ENCODE measurements at places on chromosomes 1 and 21.
A peak's percentile ranks its signal among the peaks of the same experiment; 100 is the strongest.

DNA sequence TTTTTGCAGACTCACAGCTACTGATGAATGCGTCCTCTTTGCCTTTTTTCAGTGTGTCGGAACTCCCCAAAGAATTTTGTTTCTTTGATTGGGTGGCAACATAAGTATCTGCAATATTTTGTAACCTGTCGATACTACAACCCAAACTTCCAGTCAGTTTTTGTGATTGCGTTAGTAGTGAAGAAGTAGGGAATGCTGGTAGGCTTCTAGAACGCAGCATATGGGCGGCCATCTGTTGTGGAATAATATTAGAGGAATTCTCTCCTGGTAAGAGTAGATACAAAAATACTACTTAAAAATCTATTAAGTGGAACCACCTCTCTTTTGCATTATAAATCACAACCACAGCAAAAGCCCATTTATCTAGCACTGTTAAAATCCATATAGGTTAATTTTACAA lies 107.4 kb downstream of the LYST start:
- DNase-seq: no peak

DNA sequence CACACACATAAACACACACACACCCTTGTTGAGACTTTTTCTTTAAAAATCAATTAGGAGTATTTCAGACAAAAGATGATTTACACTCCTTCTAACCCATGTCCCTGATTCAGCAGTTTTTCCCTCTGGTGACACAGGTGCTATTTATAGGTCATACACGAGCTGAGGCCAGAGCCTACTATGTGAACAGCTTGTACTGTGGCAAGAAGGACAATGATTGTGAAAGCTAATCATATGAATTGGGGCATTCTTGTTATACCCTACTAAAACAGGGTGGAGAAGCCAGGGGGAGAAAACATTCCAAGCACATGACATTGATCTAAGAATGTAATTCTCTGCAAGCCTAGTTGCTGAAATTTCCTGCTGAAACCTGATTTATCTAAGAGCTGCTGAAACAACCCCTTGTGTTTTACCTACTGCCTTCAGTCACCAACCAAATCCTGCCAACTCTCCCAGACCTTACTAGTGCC lies 60.3 kb downstream of the XCL1 start:
- DNase-seq: no peak

DNA sequence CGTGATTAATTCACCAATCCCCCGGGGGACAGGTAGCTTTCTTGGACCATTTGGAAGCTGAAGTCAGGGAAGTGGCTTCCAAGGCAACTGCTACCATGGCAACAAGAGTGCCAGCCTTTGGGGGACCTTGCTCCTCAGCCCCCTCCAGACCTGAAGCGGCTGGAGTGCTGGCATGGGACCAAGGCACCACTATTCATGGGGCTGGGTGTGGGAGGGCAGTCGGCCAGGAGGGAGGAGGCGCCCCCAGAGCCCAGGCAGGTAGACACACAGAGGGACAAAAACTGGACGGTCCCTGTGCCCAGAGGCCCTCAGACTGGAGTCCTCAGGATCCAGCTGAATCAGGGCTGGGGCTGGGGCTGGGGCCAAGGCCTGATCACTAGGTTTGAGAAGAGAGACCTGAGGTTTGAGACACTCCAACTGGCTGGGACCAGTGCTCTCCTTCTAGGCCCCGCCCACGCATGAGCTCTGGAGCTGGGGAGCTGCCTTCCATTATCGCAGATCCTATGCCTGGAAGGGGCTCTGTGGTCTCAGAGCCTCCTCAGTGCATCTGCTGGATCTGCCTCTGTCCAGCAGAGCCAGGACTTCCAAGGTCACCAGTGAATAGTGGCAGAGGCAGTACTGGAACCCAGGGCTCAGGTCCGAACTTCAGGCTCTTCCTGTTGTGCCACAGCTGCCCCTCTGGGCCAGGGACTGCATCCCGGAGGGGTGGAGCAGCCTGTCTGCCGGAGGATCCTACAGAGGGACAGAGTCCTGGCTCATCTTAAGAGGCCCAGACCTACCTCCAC lies 3.3 kb upstream of the KNCN start:
- no peak for DNase-seq

DNA sequence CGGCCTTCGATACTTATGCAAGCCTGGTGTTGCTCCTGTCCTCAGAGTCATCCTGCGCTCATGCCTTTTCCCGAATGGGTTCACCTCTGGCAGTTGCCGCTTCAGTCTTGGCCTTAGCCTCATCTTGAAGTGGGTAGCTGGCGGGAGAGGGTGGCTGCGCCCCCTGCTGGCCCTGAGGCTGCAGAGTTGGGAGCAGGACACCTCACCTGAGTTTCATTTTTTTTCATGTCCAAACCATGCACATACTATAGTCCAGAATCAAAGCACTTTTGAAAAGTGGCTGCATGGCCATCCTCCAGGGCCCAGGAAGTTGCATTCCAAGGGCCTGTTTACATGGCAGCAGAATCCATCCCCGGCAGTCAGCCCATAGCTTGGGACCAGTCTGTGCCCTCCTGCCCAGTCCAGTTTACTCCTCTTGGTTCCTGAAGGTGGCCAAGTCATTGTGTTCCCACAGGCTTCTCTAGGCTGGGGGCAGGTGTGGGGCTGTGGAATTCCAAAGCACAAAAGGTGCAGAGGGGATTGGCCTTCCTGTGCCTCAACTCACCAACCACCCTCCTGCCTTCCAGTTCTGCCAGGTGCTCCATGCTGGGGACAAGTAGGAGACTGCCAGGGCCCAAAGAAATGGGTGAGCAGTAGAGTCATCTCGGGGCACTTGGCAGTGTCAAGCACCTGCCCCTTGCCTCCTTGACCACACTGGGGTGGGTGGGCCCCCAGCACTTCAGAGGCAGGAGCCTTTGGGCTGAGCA lies 44.0 kb downstream of the YARS1 start:
- peak; percentile 58 for DNase-seq

DNA sequence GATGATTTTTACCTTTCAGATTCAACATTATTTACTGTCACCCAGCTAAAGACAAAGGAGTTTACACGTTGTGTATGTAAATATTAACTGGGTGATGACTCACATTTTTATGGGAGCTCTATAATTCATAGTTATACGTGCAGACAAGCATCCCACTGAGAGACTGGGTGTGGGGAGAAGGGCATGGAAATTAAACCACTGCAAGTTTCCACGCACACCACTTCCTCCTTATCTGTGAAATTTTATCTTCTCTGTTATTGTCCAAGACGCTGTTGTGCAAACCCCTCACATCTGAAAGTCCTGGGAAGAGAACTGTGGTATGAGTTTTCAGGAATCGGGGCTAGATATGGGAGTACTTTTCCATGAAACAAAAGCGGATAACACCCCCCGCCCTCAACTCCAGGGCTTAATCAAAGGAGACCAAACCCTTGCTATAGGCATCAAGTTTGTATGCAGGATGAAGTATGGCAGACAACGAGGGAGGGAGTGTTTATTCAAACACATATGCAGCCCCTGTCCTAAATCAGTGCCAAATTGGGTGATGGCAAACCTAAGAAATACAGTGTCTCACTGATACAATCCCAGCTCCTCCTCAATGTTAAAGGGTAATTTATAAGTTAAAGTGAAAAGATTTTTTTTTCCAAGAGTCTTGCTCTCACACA lies 23.3 kb upstream of the DPT start:
- no peak for DNase-seq

DNA sequence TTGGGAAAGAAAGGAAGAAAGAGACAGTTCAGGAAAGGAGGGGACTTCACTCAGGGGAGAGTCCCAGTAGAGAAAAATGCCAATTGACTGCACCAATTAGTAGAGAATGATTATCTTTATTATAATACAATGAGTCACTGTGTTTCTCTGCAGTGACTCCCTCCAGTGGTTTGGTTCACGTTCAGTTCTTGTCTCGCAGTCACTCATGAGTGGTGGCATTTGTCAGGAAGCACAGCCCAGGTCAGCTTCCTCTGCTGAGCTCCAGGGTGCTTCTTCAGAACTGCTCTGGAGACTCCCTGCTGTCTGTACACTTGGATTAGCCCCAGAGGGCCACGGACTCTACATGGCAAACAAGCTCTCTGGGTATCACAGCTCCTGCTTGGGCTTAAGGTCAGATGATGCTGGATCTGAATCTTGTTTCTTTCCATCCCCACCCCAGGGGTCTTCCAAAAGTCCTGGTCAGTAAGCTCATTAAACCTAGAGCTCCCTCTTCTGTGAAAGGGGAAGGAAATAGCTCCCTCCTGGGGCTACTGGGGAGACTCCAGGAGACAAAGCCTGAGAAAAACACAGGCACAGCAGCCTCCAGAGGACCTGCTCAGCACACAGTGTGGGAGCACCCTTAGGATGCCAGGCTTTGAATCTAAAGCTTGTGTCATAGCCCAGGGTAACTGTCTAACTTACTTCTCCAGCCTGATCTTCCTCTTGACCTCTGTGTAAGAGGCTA lies 619.0 kb downstream of the AJAP1 start:
- no peak for DNase-seq

DNA sequence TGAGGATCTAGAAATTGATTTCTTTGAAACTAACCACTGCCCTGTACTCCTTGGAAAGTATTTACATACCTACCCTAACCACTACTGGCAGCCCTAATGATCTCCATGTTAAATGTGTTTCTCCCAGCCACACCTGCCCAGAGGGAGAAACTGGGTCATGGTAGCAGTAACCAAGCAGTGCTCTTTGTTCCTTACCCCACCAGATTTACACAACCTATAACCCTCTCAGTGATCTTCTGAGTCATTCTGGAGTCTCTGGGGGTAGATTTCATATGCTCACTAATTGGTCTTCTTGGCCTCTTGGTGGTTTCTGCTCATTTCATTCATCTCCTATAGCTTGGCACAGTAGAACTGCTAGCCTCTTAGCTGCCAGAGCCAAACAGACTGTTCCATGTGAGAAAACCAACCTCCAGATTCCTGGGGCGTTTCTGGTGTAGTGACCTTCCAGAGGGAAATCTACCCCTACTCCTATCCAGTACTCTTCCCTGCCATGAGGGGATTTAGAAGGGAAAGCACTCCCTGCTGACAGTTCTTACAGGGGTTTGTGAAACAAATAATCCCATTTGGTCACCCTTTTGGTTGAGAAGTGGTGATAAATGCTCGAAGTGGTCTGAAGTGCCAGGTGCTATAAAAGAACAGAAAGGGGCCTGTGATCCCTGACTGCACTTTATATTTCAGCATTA lies 36.2 kb upstream of the LRIG2 start:
- no peak for DNase-seq

- DNase-seq: no peak
These were observed 368.3 kb upstream of the C1orf174 start for GRCh38 chr1:4268262-4268888.

- no peak for DNase-seq
These were observed 123.6 kb upstream of the JUN start for GRCh38 chr1:58907398-58907797.

DNA sequence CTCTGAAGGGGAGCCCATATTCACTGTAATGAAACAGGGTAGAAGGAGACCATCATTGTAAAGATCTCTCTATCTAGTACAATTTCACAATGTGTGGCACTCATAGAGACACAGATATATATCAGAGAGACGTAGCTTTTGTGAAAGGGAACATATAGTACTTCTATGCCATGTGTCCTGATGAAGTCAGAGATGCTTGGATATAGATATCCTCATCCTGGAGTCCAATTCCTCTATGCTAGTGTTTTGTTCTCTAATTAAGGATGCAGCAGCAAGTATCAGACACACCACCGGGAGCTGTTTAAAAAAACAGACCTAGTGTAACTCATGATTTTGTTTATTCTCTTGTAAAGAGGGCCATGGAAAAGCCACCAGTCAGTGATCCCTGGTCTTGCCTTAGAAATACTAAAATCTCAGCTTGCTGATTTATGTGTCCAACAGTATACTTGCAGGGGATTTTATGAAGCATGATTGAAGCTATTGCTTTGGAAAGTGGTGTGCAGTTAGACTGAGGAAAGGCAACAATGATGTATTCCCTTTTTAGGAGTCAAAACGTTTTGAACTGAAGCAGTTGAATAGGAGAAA lies 2.5 kb downstream of the NCAM2 start:
- DNase-seq: no peak

- DNase-seq: no peak
These were observed 54.1 kb upstream of the LRRC7 start for GRCh38 chr1:69513601-69514000.

GRCh38 chr1:231286603-231287002 lies 45.6 kb downstream of the GNPAT start:
- no peak for DNase-seq

DNA sequence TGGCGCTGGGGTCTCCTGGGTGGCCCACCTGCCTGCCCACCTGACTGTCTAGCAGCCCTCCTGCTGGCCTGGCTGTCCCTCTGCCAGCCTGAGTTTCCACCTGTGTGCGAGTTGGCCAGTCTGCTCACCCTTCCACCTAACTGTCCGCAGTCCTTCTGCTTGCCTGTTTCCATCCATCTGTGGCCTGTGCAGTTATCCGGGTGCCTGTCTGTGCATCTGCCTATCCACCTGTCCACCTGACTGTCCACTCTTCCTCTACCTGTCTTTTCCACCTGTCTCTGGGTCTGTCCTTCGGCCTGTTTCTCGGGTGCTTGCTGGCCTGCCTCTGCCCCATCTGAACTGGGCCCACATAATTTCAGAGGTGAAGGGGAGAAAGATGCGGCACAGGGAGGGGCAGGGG lies 1.9 kb downstream of the KCNQ4 start:
- DNase-seq: no peak

DNA sequence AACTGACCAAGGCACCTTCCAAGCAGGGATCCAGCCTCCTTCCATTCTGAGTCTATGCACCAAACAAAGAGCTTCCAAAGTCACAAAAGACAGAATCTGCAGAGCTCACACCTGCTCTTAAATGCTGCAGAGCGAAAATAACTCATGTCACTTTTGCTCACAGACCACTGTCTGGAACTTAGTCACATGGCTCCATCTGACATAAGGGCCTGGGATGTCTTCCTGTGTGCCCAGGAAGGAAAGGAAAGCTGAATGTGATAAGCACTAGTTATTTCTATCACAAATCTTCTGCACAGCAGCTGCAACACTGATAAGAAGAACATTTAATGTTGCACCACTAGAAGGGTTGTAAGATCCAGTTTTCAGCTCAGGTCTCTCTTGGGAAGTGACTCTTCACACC lies 39.5 kb upstream of the SGIP1 start:
- no peak for DNase-seq

- no peak for DNase-seq
These were observed 182.7 kb upstream of the VAMP3 start for GRCh38 chr1:7588457-7588827.

DNA sequence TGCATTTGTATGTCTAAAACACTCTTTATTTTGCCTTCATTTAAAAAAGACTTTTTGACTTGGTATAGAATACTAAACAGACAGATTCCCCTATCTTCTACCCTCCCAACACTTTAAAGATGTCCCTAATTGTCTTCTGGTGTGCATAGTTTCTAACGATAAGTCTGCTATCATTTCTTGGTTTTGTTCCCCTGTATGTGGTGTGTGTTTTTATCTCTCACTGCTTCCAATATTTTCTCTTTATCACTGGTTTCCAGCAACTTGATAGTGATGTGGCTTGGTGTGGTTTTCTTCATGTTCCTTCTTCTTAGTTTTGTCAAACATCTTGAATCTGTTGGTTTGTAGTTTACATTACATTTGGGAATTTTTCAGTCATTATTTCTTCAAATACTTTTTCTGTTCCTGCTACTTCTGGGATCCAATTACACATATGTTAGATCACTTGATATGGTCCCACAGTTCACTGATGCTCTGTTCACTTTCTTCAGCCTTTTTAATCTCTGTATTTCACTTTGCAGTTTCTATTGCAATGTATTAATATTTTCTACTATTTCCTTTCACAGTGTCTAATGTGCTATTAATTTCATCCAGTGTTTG lies 23.2 kb downstream of the F5 start:
- DNase-seq: no peak
